Vein endothelial cell (primary cell): ENCODE measurements at places on chromosomes 4 and X. TPM values are rescaled to one million over a fixed set of nuclear protein-coding genes. Genes with fewer than 3 reads are reported as not detected.

CABS1 gene
- not detected in 2 replicates for total RNA-seq

CT45A1 gene
- not detected in 2 replicates for total RNA-seq

CXCL3 gene
- 0.33 and 0.57 TPM in 2 replicates for total RNA-seq

NFKB1 gene
- total RNA-seq = 37.2 and 43.2 TPM in 2 replicates

MAOA gene
- total RNA-seq = 28.1 and 65.0 TPM in 2 replicates

TKTL1 gene
- total RNA-seq = 0.10 TPM in 1 of 2 replicates, not detected in the other

SLC4A4 gene
- under 0.01 and 0.19 TPM in 2 replicates for total RNA-seq

COL4A5 gene
- total RNA-seq = 32.7 and 38.9 TPM in 2 replicates

STK32B gene
- total RNA-seq = 26.8 and 39.2 TPM in 2 replicates

GPR50 gene
- total RNA-seq = not detected in 2 replicates

MAGEB2 gene
- total RNA-seq = not detected in 2 replicates

ADH7 gene
- total RNA-seq = not detected in 2 replicates

LDB2 gene
- 115 and 178 TPM in 2 replicates for total RNA-seq

ADH6 gene
- not detected in 2 replicates for total RNA-seq

ZDHHC15 gene
- 0.10 and 0.33 TPM in 2 replicates for total RNA-seq

FRG2 gene
- total RNA-seq = not detected in 2 replicates

BTC gene
- under 0.01 and 0.10 TPM in 2 replicates for total RNA-seq

FGF16 gene
- 6.2 and 7.5 TPM in 2 replicates for total RNA-seq

IL2 gene
- not detected in 2 replicates for total RNA-seq

OCRL gene
- 17.4 and 18.9 TPM in 2 replicates for total RNA-seq

CNGA1 gene
- not detected in 2 replicates for total RNA-seq

P2RY8 gene
- total RNA-seq = under 0.01 TPM in 1 of 2 replicates, not detected in the other
